ENCODE measurements at places on chromosomes 5 and 9.

GRCh38 chr9:72931437-72931836 lies 21.4 kb downstream of the ALDH1A1 start:
- DNase-seq, result no peak

DNA sequence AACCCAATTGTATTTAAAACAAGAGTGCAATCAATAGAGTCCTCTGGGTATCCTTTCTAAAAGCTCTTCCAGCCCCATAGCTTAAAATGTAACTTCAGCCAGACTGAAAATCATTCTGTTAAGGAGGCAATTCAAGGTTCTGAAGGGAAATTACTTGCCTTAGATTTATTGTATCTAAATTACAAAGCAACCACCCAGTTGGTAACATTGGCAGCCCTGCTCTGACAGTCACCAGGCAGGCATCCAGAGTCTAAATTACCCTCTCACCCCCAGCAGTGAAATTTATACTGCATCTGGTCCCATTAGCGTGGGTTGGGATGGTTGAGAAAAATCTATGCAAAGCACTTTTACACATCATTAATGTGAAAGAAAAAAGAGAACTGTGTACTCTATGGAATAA lies 514.7 kb downstream of the MTRR start:
- no peak for DNase-seq

DNA sequence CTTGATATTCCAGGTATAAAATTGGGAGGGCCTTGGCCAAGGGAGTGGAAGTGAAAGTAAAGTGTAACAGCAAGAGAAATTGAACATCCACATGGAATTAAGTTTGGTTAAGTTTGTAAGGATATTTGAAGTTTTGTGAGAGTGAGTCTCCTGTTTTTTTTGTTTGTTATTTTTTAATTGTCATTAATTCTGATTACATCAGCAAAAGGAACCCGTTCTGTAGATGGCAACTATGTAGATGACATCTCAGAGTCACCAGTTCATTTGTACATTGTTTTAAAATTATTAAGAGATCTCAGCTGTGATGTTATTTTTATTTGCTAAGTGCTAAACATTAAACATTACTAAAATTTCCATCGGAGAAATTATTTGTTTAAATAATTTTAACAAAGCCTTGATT lies 65.2 kb downstream of the XRCC4 start:
- DNase-seq, result no peak

DNA sequence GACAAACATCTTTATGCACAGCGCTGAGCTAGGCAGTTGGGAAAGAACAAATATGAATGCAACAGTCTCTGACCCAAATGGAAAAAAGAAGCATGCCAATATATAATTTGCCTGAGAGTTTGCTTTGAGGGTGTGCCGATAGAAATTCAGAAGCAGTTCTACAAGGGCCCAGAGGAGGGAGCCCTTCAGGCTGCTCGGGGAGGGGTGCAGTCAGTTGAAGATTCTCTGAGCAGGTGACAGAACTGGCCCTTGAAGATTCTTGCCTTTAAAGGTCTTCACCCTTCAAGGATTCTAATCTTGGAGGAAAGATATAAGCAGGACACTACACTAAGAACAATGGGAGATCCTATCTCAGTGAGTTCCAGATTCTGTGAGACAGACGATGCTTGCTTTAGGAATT lies 3.7 kb upstream of the PAPPA start:
- DNase-seq, result peak; percentile 57

DNA sequence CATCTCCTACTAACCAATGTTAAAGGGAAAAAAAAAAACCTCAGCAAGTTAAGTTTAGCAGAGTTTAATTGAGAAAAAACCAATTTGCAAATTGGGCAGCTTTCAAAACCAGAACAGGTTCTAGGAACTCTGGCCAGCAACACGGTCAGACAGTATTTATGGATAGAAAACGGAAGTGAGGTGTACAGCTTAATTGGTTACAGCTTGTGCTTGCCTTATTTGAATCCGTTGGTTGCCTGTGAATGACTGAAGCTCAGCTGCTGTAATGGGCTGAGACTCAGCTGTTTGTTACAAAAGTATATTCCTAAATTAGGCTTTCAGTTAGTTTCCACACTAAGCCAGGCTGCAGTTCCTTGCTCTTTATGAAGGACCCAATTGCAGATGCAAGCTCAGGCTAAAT lies 217.0 kb downstream of the SREK1 start:
- DNase-seq, result no peak

DNA sequence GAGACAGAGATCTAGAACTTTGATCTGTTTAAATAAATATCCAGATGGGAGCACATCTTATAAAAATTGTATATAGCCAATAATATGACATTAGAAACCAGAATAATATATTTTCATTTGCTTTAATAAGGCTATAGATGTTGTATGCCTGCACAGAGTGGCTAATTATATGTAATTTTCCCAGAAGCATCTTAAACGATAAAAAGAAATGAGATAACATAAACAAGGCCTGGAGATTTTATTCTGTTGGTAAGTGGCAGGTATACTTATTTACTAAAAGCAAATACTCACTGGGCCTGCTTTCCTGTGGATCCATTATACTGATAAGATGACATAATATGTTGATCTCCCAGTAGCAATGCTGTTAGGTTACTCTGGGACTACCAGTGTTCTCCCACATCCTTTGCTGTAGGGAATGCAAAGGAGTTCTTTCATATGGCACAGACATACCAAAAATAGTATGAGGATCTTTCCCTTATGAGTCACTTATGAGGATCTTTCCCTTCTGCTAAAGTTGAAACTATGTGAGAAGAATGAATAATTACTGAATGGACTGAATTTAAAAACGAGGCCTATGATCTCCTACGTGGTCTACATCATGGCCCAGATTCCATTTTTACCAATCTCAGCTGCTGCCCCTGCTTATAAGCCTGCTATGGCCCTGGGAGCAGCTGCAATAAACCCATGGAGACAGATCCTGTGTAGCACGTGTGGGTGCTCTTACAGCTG lies 112.1 kb downstream of the NUDT12 start:
- DNase-seq, result no peak
